ENCODE measurements at places on chromosomes 4 and X. TPM values are rescaled to one million over a fixed set of nuclear protein-coding genes. Genes with fewer than 3 reads are reported as not detected.

Gene CCKAR
- total RNA-seq, result not detected

Gene ADH7
- not detected for total RNA-seq

Gene SHOX
- total RNA-seq, result 0.65 TPM

- H3K27me3 ChIP-seq, result no peaks in the 10 kb centered on the region
- DNase-seq, result no peak
- no peaks in the 10 kb centered on the region for H3K36me3 ChIP-seq
- no peak overlapping the region for H3K27ac ChIP-seq
Measured at GRCh38 chr4:77712675-77713074, 106.5 kb downstream of the CNOT6L start.

DNA sequence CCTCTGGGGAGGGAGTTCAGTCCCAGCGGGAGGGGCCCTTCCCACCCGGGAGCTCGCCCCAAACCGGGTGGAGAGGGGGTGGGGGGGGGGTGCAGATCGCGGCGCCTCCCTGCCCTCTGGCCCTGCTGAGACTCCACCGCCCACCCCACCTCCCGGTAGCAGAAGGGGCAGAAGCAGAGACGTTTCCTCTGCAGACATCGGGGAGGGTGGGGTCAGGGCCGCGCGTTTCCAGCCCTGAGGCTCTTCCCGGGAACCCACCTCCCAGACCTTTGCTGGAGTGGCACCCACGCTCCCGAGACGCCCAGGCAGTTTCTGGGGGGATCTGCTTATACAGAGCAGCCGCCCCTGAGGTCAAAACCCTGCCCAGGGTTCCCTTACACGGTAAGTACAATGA, 30.2 kb downstream of the CPLX1 start:
- H3K27ac ChIP-seq, result no peak overlapping the region
- peaks cover 4% of the 10 kb centered on the region for H3K4me1 ChIP-seq
- H3K36me3 ChIP-seq, result no peaks in the 10 kb centered on the region
- no peak for DNase-seq

DNA sequence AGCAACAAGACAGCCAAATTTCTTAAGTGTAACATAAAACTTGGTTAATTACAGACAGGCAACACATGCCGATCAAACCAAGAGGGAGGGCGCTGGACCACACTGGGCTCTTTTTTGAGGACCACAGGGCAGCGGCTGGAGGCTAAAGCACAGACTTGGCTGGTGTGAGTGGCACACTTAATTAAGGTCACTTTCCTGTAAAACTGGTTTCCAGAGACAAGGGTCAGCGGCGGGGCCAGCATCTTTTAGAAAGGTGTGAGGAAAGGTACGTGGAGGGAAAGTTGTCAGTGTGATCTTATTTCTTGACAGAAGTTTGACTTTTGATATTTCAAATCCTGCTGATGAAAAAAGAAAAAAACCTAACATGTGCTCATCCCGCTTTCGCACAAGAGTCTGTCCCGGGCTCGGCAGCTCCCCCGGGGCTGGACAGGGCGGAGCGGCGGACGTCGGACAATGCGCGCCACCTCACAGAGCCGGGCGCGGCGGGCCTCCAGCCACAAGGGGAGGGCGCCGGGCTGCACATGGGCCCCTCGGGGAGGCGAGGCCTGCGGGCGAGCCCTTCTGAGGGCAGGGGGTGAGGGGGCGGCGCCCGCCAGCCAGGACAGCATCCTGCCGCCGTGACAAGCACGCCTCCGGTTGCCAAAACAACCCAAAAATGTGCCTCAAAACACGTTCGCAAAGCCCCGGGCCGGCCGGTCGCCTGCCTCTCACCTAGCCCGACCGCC, 660 bp upstream of the HSPA4L start:
- peak overlapping the region; percentile 92 for H3K4me3 ChIP-seq
- H3K27me3 ChIP-seq, result no peaks in the 10 kb centered on the region
- peak; percentile 3 for DNase-seq
- no peaks in the 10 kb centered on the region for H3K36me3 ChIP-seq
- H3K27ac ChIP-seq, result peak overlapping the region; percentile 78

- no peak overlapping the region for H3K27ac ChIP-seq
- H3K4me3 ChIP-seq, result no peak overlapping the region
- H3K4me1 ChIP-seq, result no peaks in the 10 kb centered on the region
- H3K36me3 ChIP-seq, result no peaks in the 10 kb centered on the region
- no peaks in the 10 kb centered on the region for H3K27me3 ChIP-seq
- DNase-seq, result no peak
Measured at GRCh38 chr4:170769862-170770261, 680.1 kb upstream of the AADAT start.

- no peaks in the 10 kb centered on the region for H3K36me3 ChIP-seq
- H3K27me3 ChIP-seq, result no peaks in the 10 kb centered on the region
- H3K4me1 ChIP-seq, result peaks cover 46% of the 10 kb centered on the region
- H3K4me3 ChIP-seq, result no peak overlapping the region
- DNase-seq, result peak; percentile 8
Measured at GRCh38 chr4:168560184-168561180, 63.6 kb downstream of the PALLD start.

DNA sequence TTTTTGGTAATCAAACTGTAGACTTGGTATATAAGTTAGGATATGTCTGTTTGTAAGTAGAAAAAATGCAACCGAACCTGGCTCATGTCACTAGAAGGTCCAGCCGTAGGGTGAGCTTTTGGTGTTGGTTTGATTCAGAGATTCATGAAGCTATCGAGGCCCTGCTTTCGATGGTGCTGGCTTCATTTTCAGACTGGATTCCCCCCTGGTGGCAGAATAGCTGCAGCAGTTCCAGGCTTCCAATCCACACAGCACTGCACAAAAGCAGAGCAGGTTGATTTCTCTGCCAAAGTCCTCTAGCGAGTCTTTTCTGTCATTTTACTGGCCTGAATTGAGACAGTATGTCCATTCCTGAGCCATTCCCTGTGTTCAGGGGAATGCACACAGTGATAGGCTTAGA, 33.1 kb downstream of the PDK3 start:
- peaks cover 4% of the 10 kb centered on the region for H3K4me1 ChIP-seq
- no peak overlapping the region for H3K27ac ChIP-seq
- no peaks in the 10 kb centered on the region for H3K27me3 ChIP-seq
- no peak for DNase-seq

- no peaks in the 10 kb centered on the region for H3K27me3 ChIP-seq
- peak overlapping the region; percentile 36 for H3K27ac ChIP-seq
- no peaks in the 10 kb centered on the region for H3K36me3 ChIP-seq
- H3K4me1 ChIP-seq, result no peaks in the 10 kb centered on the region
Measured at GRCh38 chrX:13001097-13001496, 26.2 kb downstream of the TMSB4X start.

DNA sequence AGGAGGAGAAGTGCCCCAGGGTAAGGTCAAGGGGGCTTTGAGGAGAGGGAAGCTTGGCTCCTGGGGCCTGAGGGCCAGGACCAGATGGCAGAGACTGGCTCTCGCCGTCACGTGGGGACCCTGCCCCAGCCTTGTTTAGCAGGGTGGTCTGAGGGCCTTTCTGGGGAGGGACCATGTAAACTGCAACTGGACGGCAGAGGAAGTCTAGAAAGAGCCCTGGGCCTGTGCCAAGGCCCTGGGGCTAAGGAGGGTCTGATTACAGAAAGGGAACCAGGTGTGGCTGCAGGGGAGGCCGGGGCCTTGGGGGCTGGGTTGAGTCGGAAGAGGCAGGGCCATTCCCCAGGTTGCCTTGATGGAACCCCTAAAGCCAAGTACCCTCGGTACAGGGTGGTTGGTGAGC, 1.8 kb upstream of the HGFAC start:
- no peak overlapping the region for H3K4me3 ChIP-seq
- no peak overlapping the region for H3K27ac ChIP-seq
- H3K4me1 ChIP-seq, result peaks cover 4% of the 10 kb centered on the region
- no peak for DNase-seq

GRCh38 chrX:11244636-11245035, 48.6 kb upstream of the AMELX start:
- no peaks in the 10 kb centered on the region for H3K27me3 ChIP-seq
- H3K4me3 ChIP-seq, result no peak overlapping the region
- no peak overlapping the region for H3K27ac ChIP-seq
- H3K36me3 ChIP-seq, result no peaks in the 10 kb centered on the region
- peak; percentile 5 for DNase-seq
- H3K4me1 ChIP-seq, result peaks cover 4% of the 10 kb centered on the region

GRCh38 chrX:45324941-45325340, 124.3 kb upstream of the DIPK2B start:
- no peaks in the 10 kb centered on the region for H3K4me1 ChIP-seq
- no peak overlapping the region for H3K4me3 ChIP-seq
- DNase-seq, result no peak
- no peaks in the 10 kb centered on the region for H3K36me3 ChIP-seq
- no peaks in the 10 kb centered on the region for H3K27me3 ChIP-seq

- H3K4me1 ChIP-seq, result no peaks in the 10 kb centered on the region
- no peaks in the 10 kb centered on the region for H3K36me3 ChIP-seq
- DNase-seq, result no peak
- H3K4me3 ChIP-seq, result no peak overlapping the region
- H3K27ac ChIP-seq, result no peak overlapping the region
Measured at GRCh38 chr4:163638909-163639308, 144.4 kb downstream of the TMA16 start.

GRCh38 chrX:155877288-155877687, 3.9 kb upstream of the VAMP7 start:
- no peaks in the 10 kb centered on the region for H3K27me3 ChIP-seq
- H3K27ac ChIP-seq, result no peak overlapping the region

DNA sequence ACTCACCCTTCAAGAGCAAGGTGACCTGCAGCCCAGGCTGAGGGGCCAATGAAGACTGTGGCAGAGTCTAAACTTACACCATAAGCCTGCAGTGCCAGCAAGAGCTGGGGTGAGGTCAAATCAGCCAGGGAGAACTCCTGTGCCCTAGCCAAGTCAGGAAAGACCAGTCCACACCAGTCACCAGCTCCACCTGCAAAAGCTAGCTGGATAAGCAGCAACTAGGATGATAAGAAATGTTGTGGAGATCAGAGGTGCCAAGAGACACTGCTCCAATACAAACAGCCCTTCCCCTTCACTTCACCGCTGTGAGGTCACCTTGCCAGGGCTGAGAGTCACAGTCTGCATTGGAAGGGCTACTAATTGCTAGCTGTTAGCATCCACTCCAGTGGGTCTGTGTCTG, 31.3 kb downstream of the NIPAL1 start:
- no peak for DNase-seq
- H3K27ac ChIP-seq, result peak overlapping the region; percentile 35
- H3K27me3 ChIP-seq, result no peaks in the 10 kb centered on the region
- no peaks in the 10 kb centered on the region for H3K36me3 ChIP-seq
- no peak overlapping the region for H3K4me3 ChIP-seq

DNA sequence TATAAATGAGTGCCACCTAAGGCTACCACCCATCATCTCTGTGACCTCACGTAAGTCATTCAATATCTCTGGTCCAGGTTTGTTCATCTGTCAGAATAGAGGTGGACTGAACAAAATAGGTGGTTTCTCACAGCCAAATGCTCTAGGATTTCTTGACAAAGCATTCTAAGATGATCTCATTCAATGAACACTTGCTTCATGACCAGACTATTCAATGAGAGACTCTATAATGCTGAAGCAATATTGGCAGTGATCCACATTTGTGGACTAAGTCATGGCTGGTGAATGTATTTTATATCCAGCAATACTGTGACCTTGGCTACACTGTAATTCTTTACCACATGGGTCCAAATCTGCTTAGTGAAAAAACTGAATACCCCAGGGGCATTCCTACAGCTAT, 37.9 kb downstream of the LDB2 start:
- peaks cover 8% of the 10 kb centered on the region for H3K4me1 ChIP-seq
- H3K27me3 ChIP-seq, result no peaks in the 10 kb centered on the region
- H3K36me3 ChIP-seq, result no peaks in the 10 kb centered on the region
- no peak for DNase-seq

GRCh38 chr4:147014946-147015345, 69.3 kb upstream of the TTC29 start:
- H3K27ac ChIP-seq, result no peak overlapping the region
- DNase-seq, result no peak
- H3K27me3 ChIP-seq, result no peaks in the 10 kb centered on the region
- H3K4me3 ChIP-seq, result no peak overlapping the region
- H3K36me3 ChIP-seq, result no peaks in the 10 kb centered on the region

DNA sequence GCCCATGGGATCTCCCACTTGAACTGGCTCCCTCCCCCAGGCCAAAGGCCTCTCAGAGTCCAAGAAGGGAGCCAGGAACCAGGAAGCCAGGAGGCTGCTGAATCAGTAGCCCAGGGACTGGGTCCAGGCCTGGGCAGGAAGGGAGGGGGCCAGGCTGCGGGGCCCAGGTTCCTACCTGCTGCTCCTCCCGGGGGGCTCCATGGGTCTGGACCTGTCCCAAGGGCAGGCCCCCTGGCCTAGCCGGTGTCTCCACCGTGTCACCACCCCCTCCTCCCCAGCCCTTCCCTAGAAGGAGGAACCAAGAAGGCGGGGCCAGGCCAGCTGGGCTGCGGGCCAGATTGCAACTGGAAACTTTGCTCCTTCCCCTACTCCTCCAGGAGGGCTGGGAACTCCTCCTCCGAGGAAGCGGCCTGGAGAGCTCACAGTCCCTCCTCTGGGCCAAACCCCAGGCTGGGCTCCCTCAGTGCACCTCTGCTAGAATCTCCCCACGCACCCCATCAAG, at the start of gene IQSEC2:
Gene IQSEC2 (minus strand): TSS at position 264 of the 502 bp plus-strand sequence.
- DNase-seq, result peak; percentile 91
- H3K4me3 ChIP-seq, result peak within 1 kb of the TSS; percentile 57

DNA sequence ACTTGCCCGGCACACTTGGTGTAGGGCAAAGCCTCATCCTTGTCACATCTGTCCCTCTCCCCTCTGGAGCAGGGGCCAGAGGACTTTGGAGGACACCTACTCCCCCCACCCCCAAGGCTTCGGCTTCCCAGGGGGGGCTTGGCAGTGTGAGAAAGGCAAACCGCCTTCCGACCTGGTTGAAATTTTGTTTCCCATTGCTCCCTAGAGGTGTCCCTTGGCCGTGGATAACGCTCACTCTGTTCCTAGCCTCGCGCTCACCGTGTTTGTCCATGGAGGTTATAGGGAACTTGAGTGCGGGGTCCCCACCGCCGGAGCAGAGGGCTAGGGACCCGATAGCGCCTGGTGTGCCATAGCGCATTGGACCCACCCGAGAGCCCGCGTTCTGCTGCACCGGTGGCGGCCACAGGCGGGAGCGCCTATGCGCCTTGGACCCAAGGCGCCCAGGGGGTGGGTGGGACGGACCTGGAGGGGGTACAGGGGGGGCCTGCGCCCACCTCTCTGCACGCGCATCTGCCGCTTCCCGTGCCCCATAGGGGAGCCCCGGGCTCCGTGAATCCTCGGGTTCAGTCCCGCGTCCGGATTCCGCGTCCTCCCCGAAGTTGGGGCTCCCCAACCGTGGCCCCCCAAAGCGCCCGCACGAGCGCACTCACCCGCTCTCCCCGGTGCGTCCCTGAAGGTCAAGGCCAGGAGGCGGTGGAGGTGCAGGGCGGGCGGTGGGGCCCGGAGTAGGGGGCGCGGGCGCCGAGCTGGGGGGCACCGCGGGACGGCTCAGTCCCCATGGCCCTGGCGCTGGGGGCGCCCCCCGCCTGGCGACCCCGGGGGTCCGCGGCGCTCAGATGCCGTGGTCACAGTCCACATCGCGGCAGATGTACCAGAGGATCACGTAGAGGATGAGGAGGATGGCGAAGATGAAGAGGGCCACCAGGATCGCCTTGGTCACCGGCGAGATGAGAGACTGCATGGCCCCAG, 82.7 kb upstream of the DHRSX start:
- H3K27ac ChIP-seq, result no peak overlapping the region
- H3K4me1 ChIP-seq, result no peaks in the 10 kb centered on the region
- H3K36me3 ChIP-seq, result no peaks in the 10 kb centered on the region
- no peak for DNase-seq

GRCh38 chrX:132837967-132838366, 120.5 kb downstream of the HS6ST2 start:
- no peaks in the 10 kb centered on the region for H3K27me3 ChIP-seq
- no peak overlapping the region for H3K27ac ChIP-seq
- no peak overlapping the region for H3K4me3 ChIP-seq
- H3K4me1 ChIP-seq, result no peaks in the 10 kb centered on the region
- DNase-seq, result no peak
- H3K36me3 ChIP-seq, result no peaks in the 10 kb centered on the region

Measured in gastrocnemius medialis (tissue), 4 donors.